ENCODE measurements at places on chromosomes 1 and 21.

- DNase-seq, result no peak
Measured at GRCh38 chr1:214004795-214005194, 17.0 kb downstream of the PROX1 start.

DNA sequence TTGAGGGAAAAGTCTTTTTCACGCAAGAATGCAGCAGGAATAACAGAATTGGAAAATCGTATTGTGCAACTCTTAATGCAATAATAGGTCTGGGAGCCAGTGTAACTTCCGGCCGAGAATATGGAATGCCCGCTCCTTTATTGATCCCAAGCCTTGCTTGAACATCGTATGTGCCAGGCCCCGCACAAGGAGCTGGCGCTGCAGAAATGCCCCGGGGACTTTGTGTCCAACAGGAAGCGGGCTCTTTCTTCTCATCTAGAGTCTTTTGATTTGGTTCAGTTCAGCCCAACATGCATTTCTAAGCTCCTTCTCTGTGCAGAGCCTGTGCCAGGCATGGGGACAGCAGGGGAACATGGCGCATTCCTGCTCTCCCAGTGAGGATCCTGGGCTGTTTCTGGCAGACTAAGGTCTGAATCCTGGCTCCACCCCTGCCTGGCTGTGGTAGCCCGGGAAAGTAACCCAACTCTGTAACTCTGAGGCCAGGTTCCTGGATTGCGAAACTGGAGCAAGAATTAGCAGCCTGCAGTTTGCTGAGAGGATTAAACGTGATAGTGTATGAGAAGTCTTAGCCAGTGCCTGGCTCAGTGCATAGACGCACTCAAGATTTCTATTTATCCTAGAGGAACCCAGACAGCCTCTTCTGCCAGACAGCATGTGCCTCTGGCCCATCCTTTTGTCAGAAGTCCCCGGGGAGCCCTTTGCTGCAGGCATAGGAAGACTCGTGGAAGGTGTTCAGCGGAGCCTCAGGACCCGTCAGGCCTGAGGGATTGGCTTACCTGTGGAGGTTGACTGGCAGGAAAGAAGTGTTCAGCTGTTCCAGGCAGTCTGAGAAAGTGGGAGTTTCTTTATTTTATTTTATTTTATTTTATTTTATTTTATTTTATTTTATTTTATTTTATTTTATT is 987 bp upstream of the CDCP2 start:
- DNase-seq, result peak; percentile 72

DNA sequence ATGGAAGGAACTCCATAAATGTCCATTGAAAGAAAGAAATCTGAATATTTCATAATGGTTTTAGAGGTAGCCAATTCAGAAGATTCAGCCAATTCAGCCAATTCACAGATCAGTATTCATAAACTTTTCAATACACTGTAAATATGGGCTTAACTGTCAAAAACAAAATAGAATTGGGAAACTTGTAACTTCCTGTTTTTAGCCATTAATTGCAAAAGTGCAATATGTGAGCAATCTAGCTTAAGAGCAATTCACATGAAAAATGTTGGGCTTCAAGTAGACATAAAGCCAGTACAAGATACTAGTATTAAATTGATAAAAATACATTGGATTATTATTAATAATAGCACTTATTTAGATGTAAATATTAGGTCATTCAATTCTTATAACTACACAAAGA is 27.5 kb upstream of the PLPPR4 start:
- DNase-seq, result no peak

DNA sequence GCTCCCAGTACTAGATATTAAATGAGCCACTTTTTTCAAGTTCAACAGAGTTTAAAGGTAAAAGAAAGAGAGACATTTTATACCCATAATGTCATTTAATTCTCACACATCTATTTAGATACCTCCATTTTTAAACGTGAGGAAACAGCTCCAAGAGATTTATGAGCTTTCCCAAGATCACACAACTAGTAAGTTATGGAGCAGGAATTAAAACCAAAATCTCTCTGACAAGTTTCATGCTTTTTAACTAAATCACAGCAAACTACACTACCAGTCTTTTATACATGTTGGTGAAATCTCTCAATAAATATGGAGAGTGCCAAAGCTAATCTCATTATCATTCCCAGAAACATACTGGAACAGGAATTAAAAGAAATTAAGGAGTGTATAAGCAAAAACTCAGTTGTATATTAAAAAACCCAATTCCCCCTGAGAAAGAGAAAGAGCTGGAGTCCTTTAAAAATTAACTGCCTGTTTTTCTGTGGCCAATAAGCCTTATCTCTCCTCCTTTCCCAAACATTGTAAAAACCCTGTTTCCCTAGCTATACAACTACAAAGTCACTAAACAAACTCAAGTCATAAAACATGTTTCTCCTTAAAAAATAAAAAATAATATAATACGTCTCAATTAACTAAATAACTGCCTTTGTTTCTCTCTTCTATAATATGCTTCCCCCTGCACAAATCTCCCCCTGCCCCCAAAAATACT is 26.7 kb upstream of the THEM4 start:
- no peak for DNase-seq

DNA sequence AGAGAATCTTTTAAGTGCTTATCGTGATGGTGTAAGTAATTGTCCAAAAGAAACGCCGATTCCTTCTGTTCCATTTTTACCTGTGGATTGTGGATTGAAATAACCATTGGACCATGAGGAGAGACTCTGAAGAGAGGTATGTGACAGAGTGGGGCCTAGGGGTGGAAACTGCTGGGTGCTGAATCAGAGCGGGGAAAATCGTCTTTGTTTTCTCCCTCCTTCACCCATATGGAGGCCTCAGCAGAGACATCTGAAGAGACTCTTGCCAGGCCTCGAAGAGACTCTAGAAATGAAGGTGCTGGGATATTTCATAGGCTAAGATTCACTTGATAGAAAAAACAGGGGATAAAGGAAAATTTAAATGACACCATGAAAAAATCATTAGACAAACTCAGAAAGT is 1327.0 kb downstream of the BRINP3 start:
- DNase-seq, result no peak

DNA sequence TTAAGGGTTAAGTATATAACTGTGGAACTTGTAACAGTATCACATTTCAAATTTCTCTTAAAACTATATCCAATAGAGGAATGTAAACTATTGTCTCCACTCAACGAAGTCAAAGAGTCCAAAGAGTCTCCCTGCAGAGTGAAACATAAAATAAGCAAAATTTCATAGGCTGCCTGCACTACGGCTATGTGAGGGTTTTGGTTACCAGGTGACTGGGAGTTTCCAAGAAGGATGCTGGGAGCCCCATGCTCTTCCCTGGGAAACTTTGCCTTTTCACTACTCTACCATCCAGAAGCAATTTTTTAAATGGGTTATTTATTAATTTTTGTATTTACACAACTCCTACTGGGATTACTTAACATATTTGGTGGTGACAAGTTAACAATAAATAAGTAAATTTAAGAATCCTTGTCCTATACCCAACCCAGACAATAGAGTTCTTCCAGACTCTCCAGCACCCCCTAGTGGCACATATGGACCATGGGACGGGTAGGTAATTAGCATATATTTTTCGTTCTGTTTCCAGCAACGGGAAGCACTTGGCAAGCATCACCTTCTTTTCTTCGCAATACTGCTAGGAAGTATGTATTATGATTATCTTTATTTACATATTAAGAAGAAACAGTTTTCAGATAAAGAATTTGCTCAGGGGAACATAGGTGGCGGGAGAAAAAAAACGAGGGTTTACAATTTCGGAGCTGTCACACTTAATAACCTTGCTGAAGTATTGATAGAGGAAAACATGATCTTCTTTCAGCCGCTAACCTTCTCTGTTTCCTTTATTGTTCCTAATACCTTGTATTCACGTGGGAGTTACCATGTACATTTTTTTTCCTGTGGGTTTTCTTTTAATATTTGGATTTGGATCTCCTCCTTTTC is 3.5 kb downstream of the FMO2 start:
- DNase-seq, result peak; percentile 51

- no peak for DNase-seq
Measured at GRCh38 chr1:165508291-165508690, 35.5 kb upstream of the LRRC52 start.

DNA sequence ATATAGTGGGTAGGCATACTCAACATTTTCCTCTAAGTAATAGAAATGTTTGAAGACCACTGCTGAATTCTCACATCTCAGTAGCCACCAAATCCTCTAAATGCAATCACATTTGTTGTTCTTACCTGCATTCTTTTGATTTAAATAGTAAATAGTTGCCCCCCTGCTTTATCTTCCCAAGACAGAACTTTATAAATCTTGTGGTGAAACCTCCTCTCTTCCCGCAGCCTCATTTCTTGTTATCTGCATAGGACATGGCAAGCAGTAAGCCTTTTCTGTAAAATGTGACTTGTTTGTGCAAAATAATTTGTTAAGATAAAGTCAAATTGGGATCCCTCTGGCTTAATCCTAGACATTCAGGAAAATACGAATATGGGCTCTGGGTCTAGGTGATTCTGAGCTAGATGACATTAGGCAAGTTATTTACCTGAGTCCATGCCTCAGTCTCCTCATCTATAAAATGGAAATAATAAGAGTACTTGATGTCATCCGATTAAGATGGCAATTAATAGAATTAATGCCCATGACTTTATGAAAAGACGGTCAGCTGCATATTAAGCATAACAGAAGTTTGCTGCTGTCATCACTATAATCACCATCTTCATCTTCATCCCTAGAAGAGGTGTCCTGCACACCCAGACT is 77.7 kb downstream of the LRRC8C start:
- DNase-seq, result no peak

- DNase-seq, result no peak
Measured at GRCh38 chr21:31564439-31564838, 95.1 kb upstream of the SOD1 start.

GRCh38 chr1:192966073-192966472 is 93.1 kb downstream of the UCHL5 start:
- DNase-seq, result no peak

DNA sequence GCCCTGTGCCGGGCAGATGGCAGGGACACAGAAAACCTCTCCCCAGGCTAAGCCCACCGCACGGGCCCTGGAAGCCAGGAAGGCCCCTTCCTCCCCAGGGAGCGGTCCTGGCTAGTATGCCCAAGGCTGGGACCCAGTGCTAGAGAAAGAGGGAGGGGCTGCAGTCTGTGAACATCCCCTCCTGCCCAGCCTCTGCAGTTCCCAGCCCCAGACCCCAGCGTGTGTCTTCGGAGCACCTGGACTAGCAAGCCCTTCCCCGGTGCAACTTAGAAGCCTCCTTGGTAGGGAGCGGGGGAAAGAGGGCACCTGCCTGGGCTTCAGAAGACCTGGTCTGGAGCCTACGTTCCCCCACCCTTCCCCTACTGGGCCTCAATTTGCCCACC is 2.1 kb downstream of the PLEKHG5 start:
- no peak for DNase-seq

DNA sequence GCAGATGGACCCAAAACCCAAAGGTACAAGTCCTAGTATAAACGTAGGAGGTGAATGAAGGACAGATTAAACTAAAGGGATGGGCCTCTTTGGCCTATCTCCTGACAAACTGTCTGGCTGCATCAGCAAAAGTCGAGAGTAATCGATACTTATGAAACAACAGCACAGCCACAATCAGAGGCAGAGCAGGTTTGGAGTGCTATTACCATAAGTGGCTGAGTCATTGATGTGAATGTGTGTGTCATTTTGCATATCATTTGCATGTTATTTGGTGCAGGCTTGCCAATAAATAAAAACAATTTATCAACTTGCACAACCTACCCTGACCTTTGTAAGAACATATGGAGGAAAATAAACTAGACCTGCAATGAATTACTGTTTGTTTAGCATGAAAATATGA is 283.1 kb downstream of the NUF2 start:
- DNase-seq, result no peak

DNA sequence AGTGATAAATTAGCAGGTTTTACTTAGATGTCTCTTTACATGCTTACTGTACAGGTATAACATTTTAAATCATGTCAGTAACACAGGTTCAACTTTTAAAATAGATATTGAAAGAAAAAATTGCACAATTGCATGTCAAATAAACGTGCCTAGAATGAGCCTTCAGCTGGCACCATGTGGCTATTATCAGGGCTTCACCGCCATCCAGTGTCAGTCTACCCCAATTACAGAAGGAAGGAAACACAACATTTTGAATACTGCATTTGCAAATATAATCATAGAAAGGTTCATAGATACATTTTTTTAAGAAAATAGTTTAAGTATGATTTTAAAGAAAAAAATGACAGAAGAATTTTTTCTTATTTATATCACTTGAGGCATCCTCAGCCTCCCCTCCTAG is 47.5 kb upstream of the SERTAD4 start:
- no peak for DNase-seq

Data from mesenchymal stem cell (in vitro differentiated cells and primary cell).